Forelimb muscle (tissue), 1 donor: ENCODE measurements at places on chromosomes 6 and 20.
A peak's percentile ranks its signal among the peaks of the same experiment; 100 is the strongest.

GRCh38 chr20:409697-410559 lies 1.8 kb downstream of the RBCK1 start:
- DNase-seq: no peak

- no peak for DNase-seq
Observed at GRCh38 chr6:85983032-85983659, 340.5 kb upstream of the SYNCRIP start.

GRCh38 chr20:17836303-17836861 lies 132.2 kb downstream of the SNX5 start:
- peak; percentile 98 for DNase-seq

- DNase-seq: no peak
Observed at GRCh38 chr6:135920689-135921088, 69.2 kb downstream of the PDE7B start.

- DNase-seq: no peak
Observed at GRCh38 chr6:18121580-18122127, 823 bp downstream of the NHLRC1 start.
